ENCODE measurements at places on chromosomes 2 and 18. TPM values are rescaled to one million over a fixed set of nuclear protein-coding genes. Genes with fewer than 3 reads are reported as not detected.

DNA sequence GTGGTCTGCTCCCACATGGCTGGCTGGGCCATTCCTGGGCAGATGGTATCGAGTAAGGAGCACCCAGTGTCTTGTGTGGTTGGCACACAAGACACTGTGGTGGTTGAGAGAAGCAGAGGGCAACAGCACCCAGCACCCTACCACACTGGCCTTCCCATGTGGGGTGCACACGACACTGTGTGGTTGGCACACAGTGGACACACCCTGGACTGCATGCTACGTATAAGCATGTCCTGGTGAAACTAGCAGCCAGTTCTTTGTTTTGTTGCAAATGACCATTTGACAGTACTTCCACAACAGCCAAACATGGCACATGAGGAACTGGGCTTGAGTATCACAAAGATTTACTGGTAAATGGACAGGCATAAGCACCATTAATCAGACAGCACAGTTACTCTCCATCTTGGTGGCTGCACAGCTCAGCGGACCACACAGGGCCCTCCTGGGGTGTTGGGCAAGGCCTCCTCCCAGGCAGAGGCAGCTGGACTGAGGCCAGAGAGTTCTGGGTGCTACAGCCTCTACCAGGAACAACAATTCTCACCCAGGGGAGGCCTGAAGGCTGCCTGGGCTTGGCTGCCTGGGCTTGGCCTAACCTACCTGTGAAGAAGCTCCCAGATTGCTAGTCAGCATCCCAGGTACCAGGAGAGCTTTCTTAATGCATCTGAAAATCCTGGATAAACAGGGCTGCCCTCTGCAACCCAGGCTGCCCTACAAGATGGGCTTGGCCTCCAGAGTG is 59.3 kb upstream of the ALPP start:
- peak overlapping the region; percentile 81 for H3K27ac ChIP-seq
- H3K4me1 ChIP-seq = peaks cover 52% of the 10 kb centered on the region
- H3K27me3 ChIP-seq = no peaks in the 10 kb centered on the region

Gene HRH4
- 3.2 TPM for total RNA-seq

Gene IKZF2
- total RNA-seq = 23.9 TPM

DNA sequence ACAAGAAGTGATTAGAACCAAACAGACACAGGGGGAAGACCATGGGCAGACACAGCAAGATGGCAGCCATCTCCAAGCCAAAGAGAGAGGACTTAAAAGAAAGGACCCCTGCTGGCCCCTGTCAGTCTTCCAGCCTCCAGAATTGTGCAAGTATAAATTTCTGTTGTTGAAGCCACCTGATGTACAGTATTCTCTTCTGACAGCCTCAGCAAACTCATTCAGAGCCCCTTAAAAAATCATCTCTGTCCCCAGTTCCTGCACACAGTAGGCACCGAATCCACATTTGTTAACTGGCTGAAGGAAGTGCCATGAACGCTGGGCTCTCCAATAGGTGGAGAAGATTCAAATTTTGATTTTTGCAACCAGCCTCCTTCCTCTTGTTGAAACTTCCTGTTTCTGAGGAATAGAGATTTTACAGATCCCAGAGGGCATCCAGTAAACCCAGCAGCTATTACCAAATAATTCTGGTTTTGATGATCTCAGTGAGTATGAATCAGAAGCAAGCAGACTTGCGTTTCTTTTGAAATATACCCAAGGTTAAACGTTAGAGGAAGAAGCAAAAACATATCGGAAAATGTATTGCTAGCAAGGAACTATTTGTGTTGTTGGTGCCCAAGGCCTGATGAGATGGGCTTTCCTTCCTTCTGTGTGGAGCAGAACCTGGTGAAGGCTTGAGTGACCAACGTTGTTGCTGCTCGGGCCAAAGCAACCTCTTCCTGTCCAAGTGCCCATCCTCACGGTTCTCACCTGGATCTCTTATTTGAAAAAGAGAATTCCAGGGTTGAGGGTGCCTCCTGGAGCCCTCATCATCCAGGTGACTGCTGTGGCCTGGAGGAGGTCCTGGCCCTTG is 47.7 kb upstream of the PLB1 start:
- H3K27me3 ChIP-seq = no peaks in the 10 kb centered on the region
- peak overlapping the region; percentile 1 for H3K27ac ChIP-seq
- H3K4me1 ChIP-seq = peaks cover 15% of the 10 kb centered on the region
- DNase-seq = no peak
- H3K36me3 ChIP-seq = no peaks in the 10 kb centered on the region

GRCh38 chr2:240637901-240638345 is 12.6 kb downstream of the GPR35 start:
- H3K4me1 ChIP-seq = no peaks in the 10 kb centered on the region
- no peaks in the 10 kb centered on the region for H3K36me3 ChIP-seq
- H3K4me3 ChIP-seq = no peak overlapping the region
- no peak for DNase-seq

- DNase-seq = peak; percentile 63
- peak overlapping the region; percentile 72 for H3K4me3 ChIP-seq
- H3K27me3 ChIP-seq = no peaks in the 10 kb centered on the region
- H3K36me3 ChIP-seq = peaks cover 8% of the 10 kb centered on the region
Measured at GRCh38 chr2:233267516-233268245, 16.2 kb downstream of the ATG16L1 start.

DNA sequence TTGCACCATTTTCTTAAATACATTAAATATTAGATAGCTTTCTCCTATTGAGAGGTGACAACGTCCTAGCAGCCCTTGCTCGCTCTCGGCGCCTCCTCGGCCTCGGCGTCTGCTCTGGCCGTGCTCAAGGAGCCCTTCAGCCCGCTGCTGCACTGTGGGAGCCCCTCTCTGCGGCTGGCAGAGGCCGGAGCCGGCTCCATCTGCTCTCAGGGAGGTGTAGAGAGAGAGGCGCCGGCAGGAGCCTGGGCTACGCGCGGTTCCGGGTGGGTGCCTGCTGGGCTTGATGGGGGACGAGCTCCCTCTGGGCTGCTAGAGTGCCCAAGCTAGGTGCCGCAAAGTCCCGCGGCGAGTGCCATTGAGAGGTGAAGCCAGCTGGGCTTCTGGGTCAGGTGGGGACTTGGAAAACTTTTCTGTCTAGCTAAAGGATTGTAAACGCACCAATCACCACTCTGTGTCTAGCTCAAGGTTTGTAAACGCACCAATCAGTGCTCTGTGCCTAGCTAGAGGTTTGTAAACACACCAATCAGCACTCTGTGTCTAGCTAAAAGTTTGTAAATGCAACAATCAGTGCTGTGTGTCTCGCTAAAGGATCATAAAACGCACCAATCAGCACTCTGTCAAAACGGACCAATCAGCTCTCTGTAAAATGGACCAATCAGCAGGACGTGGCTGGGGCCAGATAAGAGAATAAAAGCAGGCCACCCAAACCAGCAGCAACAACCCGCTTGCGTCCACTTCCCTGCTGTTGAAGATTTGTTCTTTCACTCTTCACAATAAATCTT is 3.1 kb downstream of the RPRD1A start:
- no peak for DNase-seq
- H3K27me3 ChIP-seq = no peaks in the 10 kb centered on the region
- H3K4me3 ChIP-seq = peak overlapping the region; percentile 15
- H3K27ac ChIP-seq = no peak overlapping the region

DNA sequence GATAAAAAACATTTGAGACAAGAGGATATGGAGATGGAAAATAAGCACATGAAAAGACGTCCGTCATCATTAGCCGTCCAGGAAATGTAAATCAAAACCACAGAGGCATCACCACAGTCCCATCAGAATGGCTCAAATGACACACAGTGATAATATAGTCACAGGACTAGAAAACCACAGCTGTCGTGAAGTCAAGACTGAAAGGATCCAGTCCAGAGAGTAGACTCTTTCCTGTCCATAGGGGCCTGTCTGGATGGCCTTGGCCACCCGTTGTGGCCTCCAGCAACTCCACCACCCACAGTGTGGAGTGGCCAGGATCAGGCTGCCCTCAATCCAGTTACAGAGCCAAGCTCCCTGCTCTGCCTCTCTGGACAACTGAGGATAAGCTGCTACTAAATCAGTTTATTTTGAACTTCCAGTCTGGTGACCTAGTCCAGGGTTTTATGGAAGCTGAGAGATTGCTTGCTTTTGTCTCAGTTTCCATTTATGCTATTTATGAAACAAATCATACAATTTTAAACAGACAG is 60.4 kb downstream of the RHOB start:
- H3K27me3 ChIP-seq = peaks cover 37% of the 10 kb centered on the region
- no peak overlapping the region for H3K27ac ChIP-seq
- no peaks in the 10 kb centered on the region for H3K36me3 ChIP-seq
- H3K4me3 ChIP-seq = no peak overlapping the region

- no peaks in the 10 kb centered on the region for H3K36me3 ChIP-seq
- DNase-seq = no peak
- peaks cover 47% of the 10 kb centered on the region for H3K4me1 ChIP-seq
- H3K27me3 ChIP-seq = no peaks in the 10 kb centered on the region
- H3K27ac ChIP-seq = peak overlapping the region; percentile 99
Measured at GRCh38 chr2:237686659-237687136, 59.3 kb downstream of the LRRFIP1 start.
